Stimulated activated CD4-positive, alpha-beta T cell treated with anti-CD3 and anti-CD28 coated beads, Interleukin-4, amount 100 ng/mL, for 1 hour (primary cell): ENCODE measurements at places on chromosomes 5 and 9.

DNA sequence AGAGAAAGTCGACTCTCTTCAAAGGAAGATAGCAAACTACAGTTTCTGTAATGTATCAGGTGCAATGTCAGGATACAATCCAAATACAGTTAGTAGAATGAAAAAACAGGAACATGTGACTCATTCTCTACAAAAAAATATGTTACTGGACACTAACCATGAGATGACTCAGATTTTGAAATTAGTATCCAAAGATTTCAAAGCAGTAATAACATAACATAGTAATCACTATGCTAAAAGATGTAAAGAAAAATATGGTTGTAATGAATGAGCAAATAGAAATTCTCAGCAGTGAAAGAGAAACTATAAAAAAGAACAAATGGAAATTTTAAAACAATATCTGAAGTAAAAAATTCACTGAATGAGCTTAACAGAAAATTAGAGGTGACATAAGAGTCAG lies 42.3 kb downstream of the SHOC1 start:
- no peak for DNase-seq

- no peak for DNase-seq
These were observed 261.8 kb downstream of the CTNND2 start for GRCh38 chr5:11642438-11642837.

GRCh38 chr9:137738703-137739102 lies 119.9 kb downstream of the EHMT1 start:
- DNase-seq = no peak

DNA sequence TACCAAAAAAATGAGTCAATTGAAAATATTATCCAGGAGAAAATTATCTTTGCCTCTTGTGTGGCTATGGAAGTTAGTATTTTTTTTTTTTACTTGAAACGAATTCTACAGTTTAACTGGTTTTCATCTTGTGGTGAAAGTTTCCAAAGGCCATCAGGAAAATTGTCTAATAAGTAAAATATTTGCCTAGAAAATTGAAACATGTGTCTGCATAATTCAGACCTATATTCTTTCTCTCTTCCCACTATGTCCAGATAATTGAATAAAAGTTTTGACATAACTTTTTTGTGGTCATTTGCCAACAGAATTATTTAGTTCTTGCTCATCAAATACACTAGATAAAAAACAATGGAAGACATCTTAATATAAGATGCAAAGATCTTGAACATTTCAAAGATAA lies 321.5 kb upstream of the RPS23 start:
- no peak for DNase-seq

GRCh38 chr5:56688402-56688801 lies 126.9 kb upstream of the MAP3K1 start:
- no peak for DNase-seq

DNA sequence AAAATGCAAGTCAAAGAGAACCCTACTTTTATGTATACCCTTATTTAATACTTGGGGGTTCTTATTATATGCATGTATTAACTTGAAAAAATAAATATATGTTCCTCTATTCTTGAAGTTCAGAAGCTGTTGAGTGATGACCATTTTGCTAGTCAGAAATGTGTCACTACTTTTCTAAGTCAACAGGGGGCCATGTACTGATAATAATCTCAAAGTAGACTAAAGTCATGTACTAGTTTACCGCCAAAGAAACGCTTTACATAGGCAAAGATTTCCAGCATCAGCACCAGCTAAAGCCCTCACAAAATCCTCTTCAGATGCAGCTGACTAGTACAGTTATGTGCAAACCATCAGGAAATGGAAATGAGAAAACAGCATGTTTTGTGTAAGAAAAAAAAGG lies 5.7 kb upstream of the BHMT start:
- DNase-seq = no peak

GRCh38 chr5:39218482-39219402 lies 621 bp downstream of the FYB1 start:
- DNase-seq = no peak

DNA sequence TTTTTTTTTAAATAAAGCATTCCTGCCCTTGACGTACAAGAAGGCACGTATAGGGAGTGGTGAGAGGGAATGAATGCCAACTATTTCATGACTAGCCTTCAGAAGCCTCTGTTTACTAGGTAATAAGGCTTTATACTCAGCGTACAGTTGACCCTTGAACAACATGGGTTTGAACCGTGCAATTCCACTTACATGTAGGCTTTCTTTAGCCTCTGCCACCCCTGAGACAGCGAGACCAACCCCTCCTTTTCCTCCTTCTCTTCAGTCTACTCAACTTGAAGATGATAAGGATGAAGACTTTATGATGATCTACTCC lies 22.5 kb downstream of the CDC42SE2 start:
- DNase-seq = no peak

DNA sequence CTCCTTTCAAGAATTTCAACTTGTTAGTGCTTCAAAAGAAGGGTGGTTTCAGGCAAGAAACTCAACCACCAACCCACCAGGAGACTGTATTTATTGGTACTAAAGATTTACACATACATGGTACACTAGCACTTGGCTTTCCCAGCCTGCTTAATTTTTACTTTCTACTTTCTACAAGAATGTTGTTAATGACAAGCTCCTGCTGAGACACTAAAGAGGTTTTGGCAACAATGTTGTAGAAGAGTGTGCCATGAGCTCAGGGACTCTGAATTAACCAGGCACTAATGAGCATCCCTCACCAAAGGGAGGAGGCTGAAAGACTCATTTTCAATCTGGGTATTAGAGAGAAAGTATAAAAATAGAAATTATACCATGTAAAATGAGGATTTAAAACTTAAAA lies 195.0 kb downstream of the KIAA0825 start:
- no peak for DNase-seq

GRCh38 chr5:146025114-146025680 lies 80.2 kb downstream of the PLAC8L1 start:
- no peak for DNase-seq
